ENCODE measurements at places on chromosomes 1 and 21.

DNA sequence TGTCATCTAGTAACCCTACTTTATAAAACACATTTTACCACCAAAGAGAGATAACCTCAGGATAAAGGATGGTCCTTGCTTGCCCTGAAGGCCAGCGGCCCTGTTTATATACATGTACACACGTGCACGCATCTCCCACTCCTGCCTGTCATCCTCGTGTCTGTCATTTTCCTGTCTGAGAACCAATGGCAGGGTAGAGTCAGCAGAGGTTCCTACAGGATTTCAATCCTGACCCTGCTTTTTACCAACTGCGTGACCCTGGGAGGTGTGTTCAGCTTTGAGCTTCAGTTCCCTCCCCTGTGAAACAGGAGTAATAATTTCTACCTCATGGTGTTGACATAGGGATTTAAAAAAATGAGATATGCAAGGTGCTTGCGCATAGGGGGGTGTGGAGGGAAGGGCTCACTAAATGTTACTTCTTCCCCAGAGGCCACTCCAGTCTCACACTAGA lies 12.3 kb upstream of the RASSF5 start:
- DNase-seq: no peak

DNA sequence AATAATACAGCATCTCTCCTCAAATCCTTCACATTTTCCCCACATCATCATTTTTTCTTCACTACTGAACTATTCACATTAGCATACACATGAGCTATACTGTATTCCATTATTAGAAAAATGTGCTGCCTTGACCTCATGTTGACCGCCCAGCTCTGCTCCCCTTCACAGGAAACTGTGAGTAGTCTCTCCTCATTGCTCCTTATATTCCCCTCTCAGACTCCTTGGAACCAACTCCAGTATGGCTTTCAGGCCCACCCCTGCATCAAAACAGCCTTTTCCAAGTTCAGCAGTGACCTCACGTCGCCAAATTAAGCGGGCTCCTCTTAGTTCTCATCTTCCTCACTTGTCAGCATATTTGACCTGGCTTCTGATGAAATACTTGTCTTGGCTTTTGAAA lies 59.2 kb upstream of the SPAG17 start:
- no peak for DNase-seq

GRCh38 chr1:189868021-189868420 lies 609.6 kb downstream of the BRINP3 start:
- no peak for DNase-seq

DNA sequence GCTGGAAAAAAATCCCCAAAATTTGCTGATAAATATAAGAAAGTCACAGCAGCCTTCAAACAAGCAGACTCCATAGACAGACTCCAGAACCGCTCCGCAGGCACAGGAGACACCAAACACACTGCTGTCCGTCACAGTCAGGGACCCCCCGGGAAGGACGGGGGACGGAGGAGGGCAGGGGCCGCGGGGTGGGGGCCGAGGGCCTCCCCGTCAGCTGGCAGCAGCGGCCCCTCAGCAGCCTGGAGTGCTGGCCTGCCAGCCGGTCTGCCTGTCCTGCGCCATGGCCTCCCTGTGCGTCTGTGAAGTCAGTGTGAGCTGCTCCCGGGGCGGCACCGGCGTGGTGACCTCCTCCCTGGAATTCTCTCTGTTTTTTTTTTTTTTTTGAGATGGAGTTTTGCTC lies 10.1 kb upstream of the C1orf159 start:
- DNase-seq: no peak

DNA sequence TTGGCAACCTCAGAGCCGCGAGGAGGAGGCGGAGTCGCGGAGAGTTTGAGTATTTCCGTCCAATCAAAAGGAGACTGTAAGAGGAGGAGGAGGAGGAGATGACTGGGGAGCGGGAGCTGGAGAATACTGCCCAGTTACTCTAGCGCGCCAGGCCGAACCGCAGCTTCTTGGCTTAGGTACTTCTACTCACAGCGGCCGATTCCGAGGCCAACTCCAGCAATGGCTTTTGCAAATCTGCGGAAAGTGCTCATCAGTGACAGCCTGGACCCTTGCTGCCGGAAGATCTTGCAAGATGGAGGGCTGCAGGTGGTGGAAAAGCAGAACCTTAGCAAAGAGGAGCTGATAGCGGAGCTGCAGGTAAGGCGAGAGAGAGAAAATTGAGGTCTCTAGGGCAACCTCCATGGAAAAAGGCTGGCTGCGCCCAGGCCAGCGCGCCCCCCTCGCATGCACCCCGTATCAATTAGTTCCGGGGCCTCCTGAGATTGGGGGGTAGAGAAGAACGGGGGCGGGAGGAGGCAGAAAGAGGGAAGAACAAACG lies at the start of gene PHGDH:
TSS of gene PHGDH (plus strand) at position 131 of the 538 bp plus-strand sequence. CDS start at position 220, 89 bp downstream.
- peak; percentile 70 for DNase-seq

DNA sequence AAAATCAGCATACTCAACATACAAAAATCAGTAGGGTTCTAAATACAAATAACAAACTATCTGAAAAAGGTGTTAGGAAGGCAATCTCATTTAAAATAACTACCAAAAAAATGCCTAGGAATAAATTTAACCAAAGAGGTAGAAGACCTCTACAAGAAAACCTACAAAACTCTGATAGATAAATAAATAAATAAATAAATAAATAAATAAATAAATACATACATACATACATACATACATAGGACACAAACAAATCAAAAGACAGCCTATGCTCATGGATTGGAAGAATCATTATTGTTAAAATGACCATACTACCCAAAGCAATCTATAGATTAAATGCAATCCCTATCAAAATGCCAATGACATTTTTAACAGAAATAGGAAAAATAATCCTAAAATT lies 194.7 kb downstream of the BARHL2 start:
- DNase-seq: no peak

All from NCI-H2107 (cell line).